NCI-H2029 (cell line): ENCODE measurements at places on chromosomes 5 and 9.

- DNase-seq = no peak
Observed at GRCh38 chr9:121616123-121616755, 35.2 kb upstream of the DAB2IP start.

DNA sequence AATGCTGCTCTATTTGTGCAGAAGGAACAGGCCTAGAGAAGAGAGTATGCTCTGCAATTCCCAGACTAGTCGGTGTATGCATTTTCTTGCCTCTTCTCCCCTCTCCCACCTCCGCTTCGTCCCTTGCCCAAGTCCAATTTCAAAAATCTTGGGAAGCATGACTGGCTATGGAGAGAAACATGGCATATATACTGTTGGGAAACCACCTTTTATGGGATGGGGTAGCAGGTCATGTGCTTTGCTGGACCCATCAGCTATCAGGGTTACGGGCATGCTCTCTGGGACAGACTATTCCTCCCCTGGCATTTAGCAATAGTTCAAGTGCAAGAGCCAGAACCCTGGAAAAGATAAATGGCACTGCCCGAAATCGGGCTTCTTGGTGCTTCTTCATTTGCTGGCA lies 12.0 kb downstream of the ISL1 start:
- no peak for DNase-seq

GRCh38 chr5:135829179-135829578 lies 5.3 kb upstream of the SLC25A48 start:
- no peak for DNase-seq

DNA sequence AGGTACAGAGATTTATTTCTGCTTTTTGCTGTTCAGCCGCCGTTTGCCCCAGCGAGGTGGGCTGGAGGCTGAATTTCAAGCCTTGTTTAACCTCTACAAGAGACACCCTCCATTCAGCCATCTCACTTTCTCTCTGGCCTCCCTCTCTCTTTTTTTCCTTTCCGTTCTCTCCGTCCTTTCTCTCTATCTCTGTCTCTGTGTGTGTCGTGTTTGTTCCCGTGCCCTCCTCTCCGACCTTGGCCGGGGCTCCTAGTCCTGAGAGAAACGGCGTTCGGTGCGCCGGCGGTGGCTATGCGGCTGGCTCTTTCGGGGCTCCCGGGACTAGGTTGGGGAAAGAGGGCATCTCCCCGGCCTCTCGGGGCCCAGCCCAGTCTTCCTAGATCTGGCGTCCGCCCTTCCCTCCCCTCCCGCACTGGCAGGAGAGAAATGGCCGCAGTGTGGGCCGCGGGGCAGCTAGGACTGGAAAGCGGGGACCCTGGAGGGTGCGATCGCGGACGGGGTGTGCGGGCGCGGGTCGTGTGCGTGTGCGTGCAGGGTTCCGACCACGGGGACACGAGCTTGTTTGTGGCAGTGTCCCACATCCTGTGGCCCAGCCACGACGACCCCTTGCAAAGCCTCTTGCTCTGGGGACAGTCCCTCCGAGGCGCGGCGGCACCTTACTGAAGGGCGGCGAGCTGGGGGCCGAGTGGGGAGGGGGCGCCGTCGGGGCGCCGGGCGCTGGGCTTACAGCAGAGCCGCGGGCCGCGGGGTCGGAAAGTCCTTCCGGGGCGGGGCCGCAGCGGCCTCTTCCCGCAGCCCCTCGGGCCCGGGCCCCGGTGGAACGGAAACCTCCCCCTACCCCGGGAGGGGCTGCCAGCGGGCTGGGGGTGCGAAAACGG lies 5.7 kb downstream of the LHX2 start:
- DNase-seq = no peak

DNA sequence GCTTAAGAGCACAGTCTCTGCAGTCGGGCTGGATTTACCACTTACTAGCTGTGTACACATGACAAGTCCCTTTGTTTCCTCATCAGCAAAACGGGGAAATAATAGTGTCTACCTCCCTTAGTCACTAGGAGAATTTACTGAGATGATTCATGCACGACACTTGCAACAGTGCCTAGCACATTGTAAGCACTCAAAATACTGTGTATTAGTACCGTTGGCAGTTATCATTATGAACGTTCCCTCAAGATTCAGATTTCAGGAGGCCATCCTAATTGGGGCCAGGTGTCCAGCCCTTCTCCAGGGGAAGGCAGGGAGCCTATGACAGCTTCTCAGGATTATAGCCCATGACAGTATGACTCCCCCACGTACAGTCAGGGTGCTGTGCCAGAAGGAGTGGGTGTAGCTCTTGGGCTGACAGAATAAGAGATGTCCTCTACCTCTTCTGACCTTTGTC lies 164.3 kb downstream of the DOCK2 start:
- DNase-seq = peak; percentile 7

DNA sequence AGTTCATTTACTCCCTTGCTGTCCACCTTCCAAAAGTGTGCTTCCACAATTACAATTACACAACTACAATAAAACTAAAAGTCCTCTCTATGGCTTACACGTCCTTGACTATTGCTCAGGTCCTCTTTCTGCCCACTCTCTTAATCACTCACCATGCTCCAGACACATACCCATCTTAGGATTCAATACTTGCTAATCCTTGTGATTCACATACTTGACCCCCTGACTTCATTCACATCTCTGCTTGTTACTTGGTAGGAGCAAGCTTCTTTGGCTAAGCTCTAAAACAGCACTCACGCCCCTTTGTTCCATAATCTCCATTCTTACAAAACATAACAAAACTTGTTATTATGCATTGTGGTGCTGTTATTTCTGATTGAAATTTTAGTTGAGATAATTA lies 215.8 kb downstream of the EDIL3 start:
- DNase-seq = no peak

DNA sequence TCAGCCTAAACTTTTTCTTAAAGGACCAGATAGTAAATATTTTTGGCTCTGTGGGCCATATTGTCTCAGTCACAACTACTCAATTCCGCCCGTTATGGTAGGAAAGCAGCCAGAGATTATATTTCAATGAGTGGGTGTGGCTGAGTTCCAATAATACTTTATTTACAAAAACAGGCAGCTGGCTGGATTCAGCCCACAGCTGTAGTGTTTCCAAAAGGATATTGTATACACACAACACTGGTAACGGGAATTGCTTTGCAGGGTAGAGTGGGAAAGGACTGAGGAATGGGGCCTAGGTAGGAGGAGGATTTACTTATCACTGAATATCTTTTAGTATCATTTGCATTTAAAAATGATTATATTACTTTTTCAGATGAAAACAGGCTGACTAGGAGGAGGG lies 21.0 kb downstream of the GCNT4 start:
- DNase-seq = peak; percentile 49

GRCh38 chr9:10678790-10679189 lies 66.0 kb upstream of the PTPRD start:
- no peak for DNase-seq

GRCh38 chr5:64165500-64166200 lies at the start of gene RNF180:
Gene RNF180 (plus strand): TSS chr5:64165843. CDS start chr5:64200808, 34,965 bp downstream.
- no peak for DNase-seq
